Kidney (tissue), 22 donors: ENCODE measurements at places on chromosomes 5 and 9.

GRCh38 chr5:118397236-118397635 is 591.1 kb downstream of the DTWD2 start:
- no peaks in the 10 kb centered on the region for H3K36me3 ChIP-seq
- H3K27ac ChIP-seq = no peak overlapping the region
- no peak for DNase-seq
- no peak overlapping the region for H3K4me3 ChIP-seq

GRCh38 chr9:108178318-108178717 is 677.5 kb downstream of the ACTL7B start:
- H3K27me3 ChIP-seq = no peaks in the 10 kb centered on the region
- no peaks in the 10 kb centered on the region for H3K4me1 ChIP-seq
- no peak for DNase-seq

GRCh38 chr5:133562554-133562953 is 49.8 kb downstream of the FSTL4 start:
- no peak overlapping the region for H3K4me3 ChIP-seq
- no peak overlapping the region for H3K27ac ChIP-seq
- no peaks in the 10 kb centered on the region for H3K27me3 ChIP-seq
- H3K4me1 ChIP-seq = no peaks in the 10 kb centered on the region

GRCh38 chr9:38010918-38011704 is 57.9 kb downstream of the SHB start:
- peaks cover 33% of the 10 kb centered on the region for H3K4me1 ChIP-seq
- no peak overlapping the region for H3K27ac ChIP-seq
- DNase-seq = no peak
- peaks cover 4% of the 10 kb centered on the region for H3K36me3 ChIP-seq
- no peak overlapping the region for H3K4me3 ChIP-seq
- no peaks in the 10 kb centered on the region for H3K27me3 ChIP-seq

DNA sequence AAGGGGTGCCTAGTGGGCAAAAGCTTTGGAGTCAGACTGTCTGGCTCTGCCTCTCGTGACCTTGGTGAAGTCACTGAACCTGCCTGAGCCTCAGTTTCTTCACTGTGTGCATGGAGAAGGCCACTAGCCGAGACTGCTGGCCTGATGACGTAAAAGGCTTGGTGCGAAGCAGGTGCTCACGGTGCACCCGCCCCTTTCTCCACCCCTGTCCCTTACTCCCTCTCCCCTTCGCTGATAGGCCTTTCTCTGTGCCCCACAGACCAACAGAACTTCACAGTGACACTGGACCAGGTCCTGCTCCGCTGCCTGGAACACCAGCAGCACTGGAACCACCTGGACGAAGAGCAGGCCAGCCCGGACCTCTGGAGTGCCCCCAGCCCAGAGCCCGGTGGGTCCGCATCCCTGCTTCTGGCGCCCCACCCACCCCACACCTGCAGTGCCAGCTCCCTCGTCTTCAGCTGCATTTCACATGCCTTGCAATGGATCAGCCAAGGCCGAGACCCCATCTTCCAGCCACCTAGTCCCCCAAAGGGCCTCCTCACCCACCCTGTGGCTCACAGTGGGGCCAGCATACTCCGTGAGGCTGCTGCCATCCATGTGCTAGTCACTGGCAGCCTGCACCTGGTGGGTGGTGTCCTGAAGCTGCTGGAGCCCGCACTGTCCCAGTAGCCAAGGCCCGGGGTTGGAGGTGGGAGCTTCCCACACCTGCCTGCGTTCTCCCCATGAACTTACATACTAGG is 10.4 kb downstream of the FPGS start:
- DNase-seq = no peak
- H3K4me3 ChIP-seq = no peak overlapping the region
- no peak overlapping the region for H3K27ac ChIP-seq
- H3K36me3 ChIP-seq = peaks cover 39% of the 10 kb centered on the region

DNA sequence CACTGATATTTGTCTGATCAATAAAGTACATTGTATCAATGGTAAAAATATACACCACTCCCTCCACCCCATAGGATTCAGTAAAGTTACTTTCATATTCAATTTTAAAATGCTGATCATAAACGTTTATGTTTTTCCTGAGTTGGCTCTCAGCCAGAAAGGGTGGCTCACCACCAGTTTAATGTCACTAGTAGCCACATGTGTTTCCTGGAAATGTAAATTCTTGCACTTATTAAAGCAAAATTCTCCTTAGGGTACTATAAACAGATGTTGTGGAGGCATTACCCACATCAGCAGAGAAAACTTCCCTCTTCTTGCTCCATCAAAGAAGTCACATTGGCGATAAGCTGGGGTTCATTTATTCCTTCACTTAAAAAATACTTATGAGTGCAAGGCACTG is 210.3 kb downstream of the SREK1 start:
- no peak overlapping the region for H3K27ac ChIP-seq
- H3K36me3 ChIP-seq = no peaks in the 10 kb centered on the region
- no peak overlapping the region for H3K4me3 ChIP-seq
- no peak for DNase-seq

DNA sequence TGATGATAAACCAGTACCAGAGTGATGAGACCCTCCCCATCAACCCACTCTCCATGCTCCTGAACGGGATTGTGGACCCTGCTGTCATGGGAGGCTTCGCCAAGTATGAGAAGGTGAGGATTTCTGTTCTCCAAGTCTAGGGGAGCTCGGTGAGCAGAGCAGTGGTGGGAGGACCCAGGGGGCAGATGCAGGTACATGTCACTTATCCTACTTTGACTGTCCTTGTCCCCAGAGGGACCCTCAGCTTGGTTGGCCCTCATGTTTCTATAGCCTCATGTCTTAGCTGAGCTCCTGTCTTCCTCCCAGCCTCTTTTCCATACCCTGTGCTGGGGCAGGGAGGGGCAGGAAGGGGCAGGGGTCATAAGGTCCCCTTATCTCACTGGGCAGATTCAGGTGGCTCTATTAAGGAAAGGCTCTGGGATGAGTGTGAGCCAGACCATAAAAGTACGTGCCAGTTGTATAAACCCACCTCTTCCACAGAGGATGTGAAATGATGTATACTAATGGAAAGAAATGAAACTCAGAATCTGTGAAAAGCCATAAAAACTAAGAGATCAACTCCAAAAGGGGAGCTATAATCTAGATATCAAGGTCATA is 38.0 kb upstream of the FOXI1 start:
- H3K4me3 ChIP-seq = no peak overlapping the region
- DNase-seq = no peak
- H3K27me3 ChIP-seq = no peaks in the 10 kb centered on the region
- no peaks in the 10 kb centered on the region for H3K36me3 ChIP-seq

DNA sequence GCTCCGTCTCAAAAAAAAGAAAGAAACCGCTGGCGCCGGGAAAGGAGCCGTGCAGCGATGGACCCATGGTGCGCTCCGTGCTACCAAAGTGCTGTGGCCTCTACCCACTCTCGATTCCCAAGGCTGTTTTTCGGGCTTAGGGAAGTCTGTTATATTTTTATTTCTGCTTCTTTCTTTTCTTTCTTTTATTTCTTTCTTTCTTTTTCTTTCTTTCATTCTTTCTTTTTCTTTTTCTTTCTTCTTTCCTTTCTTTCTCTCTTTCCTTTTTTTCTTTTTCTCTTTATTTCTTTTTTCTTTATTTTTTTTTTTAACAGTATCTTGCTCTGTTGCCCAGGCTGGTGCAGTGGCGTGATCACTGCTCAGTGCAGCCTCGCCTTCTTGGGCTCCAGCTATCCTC is 87.5 kb downstream of the ANXA2R start:
- H3K27ac ChIP-seq = no peak overlapping the region
- H3K27me3 ChIP-seq = peaks cover 77% of the 10 kb centered on the region
- no peaks in the 10 kb centered on the region for H3K36me3 ChIP-seq
- H3K4me1 ChIP-seq = peaks cover 7% of the 10 kb centered on the region
- DNase-seq = no peak
- no peak overlapping the region for H3K4me3 ChIP-seq

DNA sequence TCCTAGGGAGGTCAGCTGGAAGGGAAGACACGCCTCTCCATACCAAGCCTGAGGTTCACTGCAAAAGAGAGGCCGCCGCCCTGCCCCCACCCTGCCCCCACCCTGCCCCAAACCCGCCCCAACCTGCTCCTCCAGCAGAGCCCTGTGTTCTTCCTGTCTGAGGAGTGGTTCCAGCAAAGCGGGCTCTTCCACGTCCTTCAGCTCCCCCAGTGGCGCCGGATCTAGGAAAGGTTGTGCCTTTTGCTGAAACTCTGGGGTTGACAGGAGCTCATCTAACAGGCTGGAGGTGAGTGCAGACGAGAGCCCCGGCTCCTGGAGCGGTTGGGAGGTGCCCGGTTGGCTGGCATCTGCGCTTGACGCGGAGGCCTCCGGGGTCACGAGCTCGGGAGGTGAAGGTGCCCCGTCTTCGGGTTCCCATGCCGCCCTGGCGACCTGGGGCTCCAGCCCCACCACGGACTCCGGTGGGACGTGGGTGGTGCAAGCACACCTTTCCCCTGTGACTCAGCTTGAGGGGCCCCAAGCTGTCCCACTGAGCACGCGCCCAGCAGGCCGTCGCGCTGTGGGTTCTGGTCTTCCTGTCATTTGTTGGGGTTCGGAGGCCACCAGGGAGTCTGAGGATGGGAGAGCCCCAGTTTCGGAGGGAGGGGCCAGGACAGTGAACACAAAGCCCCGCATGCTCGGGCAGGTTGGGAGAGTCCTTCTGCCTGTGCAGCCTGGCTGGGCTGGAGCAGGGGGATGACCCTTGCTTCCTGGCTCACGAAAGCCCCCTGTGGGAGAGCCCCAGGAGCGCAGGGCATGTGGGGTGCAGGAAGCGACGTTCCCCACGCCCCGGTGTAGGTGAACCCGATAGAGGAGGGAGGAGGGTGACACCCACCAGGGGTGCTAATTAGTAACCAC is 1467.1 kb downstream of the FOXD4L5 start:
- peaks cover 4% of the 10 kb centered on the region for H3K27me3 ChIP-seq
- no peaks in the 10 kb centered on the region for H3K36me3 ChIP-seq

DNA sequence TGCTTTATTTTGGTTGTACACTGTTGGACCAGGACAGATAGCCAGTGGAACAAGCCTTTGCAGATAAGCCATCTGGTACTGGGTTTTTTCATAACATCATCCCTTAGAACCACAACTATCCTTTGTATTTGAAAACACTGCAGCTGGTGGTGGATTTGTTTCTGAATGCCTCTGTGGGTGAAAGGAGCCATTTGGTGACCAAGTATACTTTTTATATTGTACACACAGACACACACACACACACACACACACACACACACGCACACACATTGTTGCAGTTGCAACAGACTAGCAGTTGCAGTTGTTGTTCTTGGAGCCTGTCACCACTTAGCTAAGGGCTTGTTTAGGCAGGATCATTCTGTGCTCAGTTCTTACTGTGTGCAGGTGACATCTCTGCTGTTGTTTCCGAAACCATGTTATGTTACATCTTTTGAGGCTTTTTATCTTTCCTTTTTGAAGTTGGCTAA is 22.9 kb upstream of the CAVIN4 start:
- H3K27ac ChIP-seq = no peak overlapping the region
- no peaks in the 10 kb centered on the region for H3K36me3 ChIP-seq
- no peak for DNase-seq
- H3K4me3 ChIP-seq = no peak overlapping the region

DNA sequence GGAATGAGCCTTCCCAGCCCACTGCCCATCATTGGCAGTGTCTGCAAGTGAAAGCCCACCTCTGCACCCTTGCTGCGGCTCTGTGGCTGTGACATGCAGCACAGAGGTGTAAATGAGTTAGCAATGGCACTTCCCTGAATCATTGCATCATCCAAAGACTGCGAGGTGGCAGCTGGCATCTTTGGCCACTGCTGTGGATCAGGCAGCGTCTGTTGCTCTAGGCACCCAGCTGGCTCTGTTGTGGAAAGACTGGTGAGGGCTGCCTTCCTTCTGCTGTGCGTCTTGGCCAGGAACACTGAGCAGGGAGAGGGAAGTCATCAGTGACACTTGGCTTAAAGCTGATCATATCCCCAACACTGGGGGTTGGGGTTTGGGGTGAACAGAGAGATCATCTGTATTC is 64.5 kb downstream of the MFAP3 start:
- H3K27ac ChIP-seq = no peak overlapping the region
- no peaks in the 10 kb centered on the region for H3K4me1 ChIP-seq
- H3K36me3 ChIP-seq = no peaks in the 10 kb centered on the region
- no peak overlapping the region for H3K4me3 ChIP-seq
- no peak for DNase-seq
- no peaks in the 10 kb centered on the region for H3K27me3 ChIP-seq

- no peaks in the 10 kb centered on the region for H3K36me3 ChIP-seq
- no peak overlapping the region for H3K27ac ChIP-seq
- H3K27me3 ChIP-seq = no peaks in the 10 kb centered on the region
These were observed 6.6 kb downstream of the DTWD2 start for GRCh38 chr5:118981783-118982182.

DNA sequence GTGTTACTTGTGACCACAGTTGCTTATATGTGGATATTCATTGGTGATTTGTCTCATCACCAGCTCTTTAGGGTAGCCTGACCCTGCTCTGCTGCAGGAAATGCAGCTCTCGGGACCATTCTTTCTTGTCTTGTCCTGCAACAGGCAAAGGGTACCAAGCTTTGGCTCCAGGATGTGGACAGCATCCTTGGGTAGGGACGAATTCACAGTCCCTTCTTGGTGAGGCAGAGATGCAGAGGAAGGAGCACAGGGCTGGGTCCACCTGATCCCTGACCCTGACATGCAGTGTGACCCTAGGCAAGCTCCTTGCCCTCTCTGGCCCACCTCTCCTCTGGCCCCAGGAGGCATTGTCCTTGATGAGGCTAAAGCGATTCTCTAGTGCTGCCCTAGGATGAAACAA is 37.0 kb upstream of the SYNPO start:
- no peak overlapping the region for H3K27ac ChIP-seq
- DNase-seq = peak; percentile 22
- no peaks in the 10 kb centered on the region for H3K27me3 ChIP-seq
- H3K4me1 ChIP-seq = peaks cover 9% of the 10 kb centered on the region
- no peak overlapping the region for H3K4me3 ChIP-seq
- H3K36me3 ChIP-seq = no peaks in the 10 kb centered on the region

- H3K27me3 ChIP-seq = no peaks in the 10 kb centered on the region
- H3K4me1 ChIP-seq = peaks cover 15% of the 10 kb centered on the region
- H3K4me3 ChIP-seq = no peak overlapping the region
- DNase-seq = no peak
- no peaks in the 10 kb centered on the region for H3K36me3 ChIP-seq
- no peak overlapping the region for H3K27ac ChIP-seq
These were observed 9.3 kb upstream of the ADRA1B start for GRCh38 chr5:159906943-159907342.

DNA sequence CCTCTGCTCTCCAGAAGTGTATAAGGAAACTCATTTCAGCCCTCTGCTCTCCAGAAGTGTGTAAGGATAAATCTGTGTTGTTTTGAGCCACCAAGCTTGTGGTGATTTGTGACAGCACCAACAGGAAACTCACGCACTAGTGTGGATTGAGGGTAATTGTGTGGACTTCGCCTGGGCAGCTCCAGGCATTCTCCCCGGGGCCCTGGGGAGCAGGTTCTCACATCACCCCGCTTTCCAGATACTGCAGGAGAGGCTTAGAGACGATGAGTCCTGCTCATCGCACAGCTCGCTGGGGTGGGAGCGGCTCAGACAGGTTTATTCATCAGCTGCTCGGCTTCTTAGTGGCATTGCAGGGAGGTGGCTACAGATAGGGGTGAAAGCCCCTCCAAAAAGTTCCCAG is 38.4 kb upstream of the RNF130 start:
- no peaks in the 10 kb centered on the region for H3K27me3 ChIP-seq
- no peaks in the 10 kb centered on the region for H3K36me3 ChIP-seq
- no peak overlapping the region for H3K27ac ChIP-seq
- no peak for DNase-seq

- H3K36me3 ChIP-seq = no peaks in the 10 kb centered on the region
- H3K27me3 ChIP-seq = peaks cover 12% of the 10 kb centered on the region
- no peak for DNase-seq
These were observed 1.5 kb upstream of the KCNN2 start for GRCh38 chr5:114360357-114360756.
